ENCODE measurements at places on chromosomes 12 and 14.
A peak's percentile ranks its signal among the peaks of the same experiment; 100 is the strongest.

DNA sequence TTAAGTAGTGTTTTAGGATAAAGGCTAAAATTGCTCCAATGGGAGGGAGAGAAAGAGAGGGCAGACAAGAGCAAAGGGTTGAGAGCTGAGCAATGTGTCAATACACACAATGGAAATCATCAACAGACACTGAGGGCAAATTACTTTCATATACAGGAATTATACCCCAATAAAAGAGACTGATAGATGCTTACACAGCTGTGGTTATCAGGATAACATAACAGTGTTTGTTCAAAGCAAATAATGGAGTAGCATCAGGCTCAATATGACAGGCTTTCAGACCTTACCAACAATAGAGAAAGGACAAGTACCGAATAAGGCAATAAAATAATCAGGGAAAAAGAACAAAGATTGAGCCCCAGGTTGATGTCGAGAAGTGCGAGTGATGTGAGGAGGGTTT is 53.4 kb upstream of the DIO2 start:
- no peak overlapping the region for H3K4me3 ChIP-seq
- no peaks in the 10 kb centered on the region for H3K4me1 ChIP-seq
- DNase-seq, result no peak
- H3K36me3 ChIP-seq, result no peaks in the 10 kb centered on the region
- H3K27ac ChIP-seq, result no peak overlapping the region
- H3K27me3 ChIP-seq, result no peaks in the 10 kb centered on the region

GRCh38 chr14:104708606-104709268 is 15.3 kb upstream of the ADSS1 start:
- no peak overlapping the region for H3K4me3 ChIP-seq
- peaks cover 8% of the 10 kb centered on the region for H3K4me1 ChIP-seq
- no peak overlapping the region for H3K27ac ChIP-seq
- no peaks in the 10 kb centered on the region for H3K27me3 ChIP-seq
- H3K36me3 ChIP-seq, result peaks cover 54% of the 10 kb centered on the region

- DNase-seq, result peak; percentile 35
- no peak overlapping the region for H3K27ac ChIP-seq
- H3K27me3 ChIP-seq, result no peaks in the 10 kb centered on the region
- H3K4me1 ChIP-seq, result no peaks in the 10 kb centered on the region
- no peak overlapping the region for H3K4me3 ChIP-seq
- no peaks in the 10 kb centered on the region for H3K36me3 ChIP-seq
Measured at GRCh38 chr12:57173089-57173488, 25.7 kb upstream of the LRP1-AS start.

GRCh38 chr12:112005419-112006395 is 7.3 kb downstream of the TMEM116 start:
- H3K27ac ChIP-seq, result peak overlapping the region; percentile 23
- H3K36me3 ChIP-seq, result no peaks in the 10 kb centered on the region
- H3K27me3 ChIP-seq, result no peaks in the 10 kb centered on the region
- H3K4me1 ChIP-seq, result peaks cover 19% of the 10 kb centered on the region
- H3K4me3 ChIP-seq, result no peak overlapping the region

DNA sequence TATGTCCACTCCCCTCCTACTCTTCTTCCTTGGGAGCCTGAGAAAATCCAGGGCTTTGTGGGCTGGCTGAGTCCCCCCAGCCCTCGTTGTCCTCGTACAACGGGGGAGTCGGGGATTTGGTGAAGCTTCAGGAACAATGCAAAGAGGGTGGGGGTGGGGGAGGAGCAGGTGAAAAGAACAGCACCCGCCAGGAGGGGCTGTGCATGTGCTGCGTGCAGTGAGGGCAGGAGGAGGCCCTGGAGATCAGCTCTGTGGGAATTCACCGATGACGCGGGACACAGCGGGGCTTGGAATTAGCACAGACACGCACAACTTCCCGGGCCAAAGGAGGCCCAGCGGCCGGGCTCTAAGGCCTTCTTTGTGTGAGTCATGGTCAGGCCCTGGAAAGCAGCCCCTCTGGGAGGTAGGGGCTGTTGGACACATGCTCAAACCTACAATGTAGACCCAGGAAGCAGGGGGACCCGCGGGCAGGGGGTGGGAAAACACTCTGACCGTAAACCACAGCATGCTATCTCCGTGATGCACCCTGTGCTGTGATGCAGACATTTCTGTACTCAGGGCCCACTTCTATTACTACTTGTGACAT is 32.8 kb downstream of the RBM19 start:
- peaks cover 78% of the 10 kb centered on the region for H3K36me3 ChIP-seq
- DNase-seq, result no peak
- H3K27me3 ChIP-seq, result no peaks in the 10 kb centered on the region
- H3K27ac ChIP-seq, result no peak overlapping the region
- H3K4me1 ChIP-seq, result no peaks in the 10 kb centered on the region

DNA sequence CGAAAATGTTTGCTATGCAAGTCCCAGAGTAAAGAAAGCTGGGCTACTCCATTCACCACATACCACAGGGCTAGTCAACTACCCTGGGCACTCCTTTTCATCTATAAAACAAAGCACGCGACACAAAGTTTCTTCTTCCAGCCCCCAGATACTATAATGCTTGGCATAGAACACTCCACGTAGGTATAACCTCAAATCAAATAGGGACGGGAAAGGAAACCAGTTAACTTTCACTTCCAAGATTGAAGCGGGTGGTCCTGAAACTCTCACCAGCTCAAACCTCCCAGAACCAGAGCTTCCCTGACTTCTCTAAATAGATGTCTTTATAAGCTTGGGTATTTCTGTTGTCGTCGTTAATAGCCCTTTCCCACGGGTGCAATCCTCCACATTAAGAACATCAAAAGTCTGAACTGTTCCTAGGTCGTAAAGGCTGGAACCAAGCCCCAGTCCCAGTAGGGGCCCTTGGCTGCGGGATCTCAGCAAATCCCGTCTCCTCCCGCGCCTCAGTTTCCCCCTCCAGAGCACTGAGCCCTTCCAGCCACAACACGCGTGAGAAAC is 647 bp downstream of the LGMN start:
- H3K36me3 ChIP-seq, result no peaks in the 10 kb centered on the region
- H3K27me3 ChIP-seq, result no peaks in the 10 kb centered on the region
- DNase-seq, result no peak
- H3K27ac ChIP-seq, result no peak overlapping the region
- peaks cover 26% of the 10 kb centered on the region for H3K4me1 ChIP-seq

- no peaks in the 10 kb centered on the region for H3K36me3 ChIP-seq
- peak overlapping the region; percentile 90 for H3K4me3 ChIP-seq
- H3K27ac ChIP-seq, result no peak overlapping the region
- peaks cover 30% of the 10 kb centered on the region for H3K4me1 ChIP-seq
Measured at GRCh38 chr12:30696486-30696885, 817 bp upstream of the IPO8 start.

DNA sequence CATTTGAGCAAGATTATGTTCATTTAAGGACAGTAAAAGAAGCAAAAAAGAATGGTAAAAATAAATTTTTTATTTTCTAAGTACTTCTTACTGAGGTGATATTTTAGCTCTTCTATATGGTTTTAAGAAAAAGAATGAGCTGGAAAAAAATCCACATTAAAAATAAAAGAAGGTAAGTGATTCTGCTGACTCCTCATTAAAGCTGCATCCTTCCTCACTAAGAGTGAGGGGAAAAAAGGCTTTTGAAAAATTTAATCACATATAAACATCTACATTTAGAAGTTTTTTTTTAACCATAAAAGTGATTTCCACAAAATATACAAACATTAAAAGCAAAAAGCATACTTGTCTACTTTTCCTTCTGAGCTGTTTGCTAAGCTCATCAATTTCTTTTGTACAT is 28.3 kb upstream of the FBLN5 start:
- no peaks in the 10 kb centered on the region for H3K4me1 ChIP-seq
- no peak overlapping the region for H3K4me3 ChIP-seq
- DNase-seq, result no peak
- no peaks in the 10 kb centered on the region for H3K27me3 ChIP-seq
- H3K36me3 ChIP-seq, result peaks cover 54% of the 10 kb centered on the region

- H3K36me3 ChIP-seq, result peaks cover 11% of the 10 kb centered on the region
- no peak overlapping the region for H3K4me3 ChIP-seq
- no peak overlapping the region for H3K27ac ChIP-seq
- no peak for DNase-seq
- no peaks in the 10 kb centered on the region for H3K4me1 ChIP-seq
Measured at GRCh38 chr12:89461190-89461589, 63.4 kb downstream of the GALNT4 start.

DNA sequence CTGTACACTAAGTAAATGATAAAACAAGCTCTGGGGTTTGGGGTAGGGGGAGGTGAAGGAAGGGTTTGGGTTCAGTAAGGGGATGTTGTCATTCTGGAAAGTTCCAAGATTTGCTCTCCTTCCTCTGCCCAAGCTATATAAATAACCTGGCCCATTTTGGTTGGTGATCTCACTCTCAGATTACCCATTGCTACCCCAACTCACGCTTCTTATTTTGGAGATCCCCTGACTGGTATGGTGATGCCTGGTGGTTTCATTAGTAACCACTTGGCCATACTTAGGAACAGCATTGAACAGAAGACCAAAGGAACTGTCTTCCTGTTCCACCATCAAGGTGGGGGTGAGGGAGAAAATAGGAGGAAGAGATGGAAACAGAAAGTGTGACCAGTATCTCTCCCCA is 259.6 kb upstream of the TBX3 start:
- H3K4me3 ChIP-seq, result no peak overlapping the region
- H3K27ac ChIP-seq, result no peak overlapping the region
- H3K36me3 ChIP-seq, result no peaks in the 10 kb centered on the region
- no peaks in the 10 kb centered on the region for H3K27me3 ChIP-seq

GRCh38 chr12:114131824-114132223 is 165.7 kb upstream of the RBM19 start:
- H3K27ac ChIP-seq, result no peak overlapping the region
- no peak for DNase-seq
- no peaks in the 10 kb centered on the region for H3K4me1 ChIP-seq
- H3K36me3 ChIP-seq, result no peaks in the 10 kb centered on the region
- H3K27me3 ChIP-seq, result no peaks in the 10 kb centered on the region

- peaks cover 55% of the 10 kb centered on the region for H3K4me1 ChIP-seq
- H3K4me3 ChIP-seq, result no peak overlapping the region
- no peak overlapping the region for H3K27ac ChIP-seq
- H3K36me3 ChIP-seq, result no peaks in the 10 kb centered on the region
- DNase-seq, result no peak
- no peaks in the 10 kb centered on the region for H3K27me3 ChIP-seq
Measured at GRCh38 chr12:109997393-109997792, 1.2 kb upstream of the GIT2 start.
